ENCODE measurements at places on chromosomes 16 and 17.

- DNase-seq: no peak
These were observed at the start of gene MT1G for GRCh38 chr16:56667581-56668571. MT1G (minus strand) TSS chr16:56668065; CDS start chr16:56667993, 72 bp downstream.

GRCh38 chr17:62910277-62910676 lies 55.8 kb upstream of the TANC2 start:
- no peak for DNase-seq

- DNase-seq: no peak
These were observed 24.6 kb downstream of the TBCD start for GRCh38 chr17:82776454-82776853.

GRCh38 chr17:83200231-83200699 lies 120.9 kb downstream of the METRNL start:
- peak; percentile 38 for DNase-seq

GRCh38 chr16:89026121-89026612 lies 49.2 kb upstream of the CBFA2T3 start:
- no peak for DNase-seq

All from SJSA1 (cell line).